Brain (organoid and tissue), 16 donors: ENCODE measurements at places on chromosomes 6 and 20. TPM values are rescaled to one million over a fixed set of nuclear protein-coding genes. Genes with fewer than 3 reads are reported as not detected.
A peak's percentile ranks its signal among the peaks of the same experiment; 100 is the strongest.

GRCh38 chr6:81761197-81761596 is 8.7 kb upstream of the TENT5A start:
- no peak for DNase-seq

DNA sequence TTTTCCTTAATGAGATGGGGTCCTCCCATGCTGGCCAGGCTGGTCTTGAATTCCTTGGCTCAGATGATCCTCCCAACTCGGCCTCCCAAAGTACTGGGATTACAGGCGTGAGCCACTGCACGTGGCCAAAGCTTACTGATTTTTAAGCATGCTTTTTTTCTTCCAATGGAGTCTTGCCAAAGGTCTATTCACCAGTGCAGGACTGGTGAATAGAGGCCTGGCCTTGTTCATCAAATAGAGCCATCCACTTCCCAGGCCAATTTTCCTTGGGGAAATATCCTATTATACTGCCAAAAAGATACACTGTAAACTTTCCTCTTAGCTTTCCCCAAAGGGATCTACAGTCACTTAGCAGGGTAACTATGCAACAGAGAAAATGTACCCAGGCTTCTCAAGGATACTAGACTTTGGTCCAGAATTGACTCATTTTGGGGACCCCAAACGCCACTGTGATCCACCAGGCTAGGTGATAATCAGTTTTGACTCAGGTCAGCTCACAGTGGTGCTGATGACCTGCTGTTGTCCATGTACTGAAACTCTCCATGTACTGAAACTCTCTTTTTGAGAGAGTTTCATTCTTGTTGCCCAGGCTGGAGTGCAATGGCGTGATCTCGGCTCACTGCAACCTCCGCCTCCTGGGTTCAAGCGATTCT is 91.8 kb downstream of the REPS1 start:
- DNase-seq: no peak

- DNase-seq: no peak
Measured at GRCh38 chr20:51440589-51440988, 101.9 kb downstream of the NFATC2 start.

DNA sequence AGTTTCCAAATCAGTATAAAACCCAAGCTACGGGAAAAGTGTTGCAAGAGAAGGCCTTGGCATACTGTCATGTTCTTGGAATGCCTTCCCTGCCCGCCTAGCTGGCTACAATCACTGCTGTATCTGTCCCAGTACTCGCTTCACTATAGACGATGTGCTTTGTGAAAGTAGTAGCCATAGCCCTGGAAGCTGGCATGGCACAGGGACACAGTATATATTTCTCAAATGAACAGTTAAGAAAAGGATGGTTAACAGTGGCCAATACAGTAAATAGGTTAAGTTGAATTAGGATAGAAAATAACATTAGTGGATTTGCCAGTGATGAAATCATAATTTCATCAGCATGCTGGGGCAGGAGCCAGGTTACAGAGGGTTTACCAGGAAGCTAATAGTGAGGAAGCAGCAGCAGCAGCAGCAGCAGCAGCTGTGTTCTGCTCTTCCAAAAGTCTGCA is 499.3 kb downstream of the CDKAL1 start:
- no peak for DNase-seq

DNA sequence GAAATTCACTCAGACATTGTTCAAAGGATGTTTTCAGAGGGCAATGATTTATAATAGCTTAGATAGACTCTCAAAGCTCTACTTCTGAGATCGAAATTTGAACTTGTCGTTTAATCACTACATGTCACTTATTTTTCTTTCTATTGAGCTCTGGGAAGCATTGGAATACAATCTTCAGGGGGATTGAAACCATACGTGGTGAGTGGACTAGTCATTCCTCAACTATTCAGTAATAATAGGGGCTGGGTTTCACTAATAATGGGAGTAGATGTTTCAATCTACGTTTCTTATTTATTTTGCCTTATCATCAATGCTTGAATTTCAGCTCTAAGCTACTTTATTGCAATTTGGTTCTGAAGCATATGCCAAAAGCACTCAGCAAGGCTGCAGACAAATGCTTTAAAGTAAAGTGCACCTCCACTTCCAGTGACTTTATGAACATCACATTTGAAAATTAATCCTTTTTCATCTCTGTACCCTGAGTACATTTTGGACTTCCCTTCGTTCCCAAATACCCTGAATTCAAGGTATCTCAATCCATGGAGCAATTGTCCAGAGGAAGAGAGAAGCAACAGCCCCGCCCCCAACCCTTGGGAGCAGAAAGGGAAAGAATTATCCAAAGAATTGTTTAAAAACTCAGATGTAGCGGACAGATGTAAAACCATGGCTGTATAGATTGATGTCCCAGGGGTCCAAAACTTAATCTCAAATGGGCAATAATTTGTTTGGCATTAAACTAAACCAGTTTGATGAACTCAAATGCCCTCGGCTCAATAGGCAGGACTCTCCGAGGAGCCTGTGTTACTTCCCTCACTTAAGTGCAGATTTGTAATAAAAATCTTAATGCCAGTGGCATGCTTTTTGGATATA is 68.1 kb downstream of the HFE start:
- DNase-seq: peak; percentile 75

GRCh38 chr20:53837126-53837826 is 233.1 kb downstream of the BCAS1 start:
- DNase-seq: no peak

DNA sequence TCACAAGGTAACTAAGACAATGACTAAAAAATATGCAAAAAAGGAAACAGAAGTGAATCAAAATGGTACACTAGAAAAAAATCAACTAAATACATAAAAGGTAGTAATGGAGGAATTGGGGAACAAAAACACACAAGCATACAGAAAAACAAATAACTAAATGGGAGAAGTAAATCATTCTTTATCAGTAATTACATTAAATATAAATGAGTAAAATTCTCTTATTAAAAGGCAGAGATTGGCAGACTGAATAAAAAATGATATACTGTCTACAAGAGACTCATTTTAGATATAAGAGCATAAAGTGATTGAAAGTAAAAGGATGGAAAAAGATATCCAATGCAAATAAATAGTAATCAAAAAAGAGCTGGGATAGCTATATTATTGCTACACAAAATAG is 39.4 kb upstream of the VEGFA start:
- DNase-seq: no peak

GRCh38 chr20:50879649-50880550 is 51.3 kb downstream of the ADNP start:
- no peak for DNase-seq

DNA sequence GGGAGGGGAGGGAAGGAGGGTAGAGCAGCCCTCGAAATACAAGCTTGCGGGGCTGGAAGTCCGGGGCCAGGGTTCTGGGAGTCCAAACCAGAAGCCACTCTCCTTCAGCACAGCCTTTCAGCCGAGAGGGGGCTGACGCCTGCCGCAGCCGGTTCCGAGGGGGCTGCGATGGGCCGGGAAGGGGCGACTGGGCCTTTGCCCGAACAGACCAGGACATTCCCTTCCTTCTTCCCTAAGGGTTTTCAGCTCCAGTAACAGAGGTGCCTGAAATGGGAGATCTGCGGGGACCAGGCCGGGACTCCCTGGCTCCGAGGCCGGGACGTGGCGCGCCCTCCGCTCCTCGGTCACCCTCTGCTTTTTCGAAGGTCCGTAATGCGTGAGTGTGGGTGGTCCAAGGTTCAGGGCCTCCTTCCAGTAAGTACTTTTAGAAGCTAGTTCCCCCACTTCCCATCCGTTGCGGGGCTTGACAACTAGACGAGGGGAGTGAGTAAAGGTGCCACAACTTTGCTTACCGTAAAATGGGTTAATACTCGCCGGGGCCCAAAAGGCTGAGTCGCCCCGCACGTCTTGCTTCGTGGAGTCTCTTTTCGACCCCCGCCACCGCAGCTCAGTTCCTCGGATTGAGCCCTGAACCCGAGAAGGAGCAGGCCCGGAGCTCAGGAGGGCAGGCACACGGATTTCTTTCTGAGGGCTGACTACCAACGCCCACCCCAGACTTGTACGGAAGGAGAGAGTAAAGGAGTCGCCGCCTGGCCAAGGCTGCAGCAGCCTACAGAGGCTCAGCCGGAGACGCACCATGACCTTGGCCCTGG is 2.9 kb upstream of the OLIG3 start:
- DNase-seq: no peak

- no peak for DNase-seq
Measured at GRCh38 chr6:52261229-52261628, 16.9 kb upstream of the IL17F start.

DNA sequence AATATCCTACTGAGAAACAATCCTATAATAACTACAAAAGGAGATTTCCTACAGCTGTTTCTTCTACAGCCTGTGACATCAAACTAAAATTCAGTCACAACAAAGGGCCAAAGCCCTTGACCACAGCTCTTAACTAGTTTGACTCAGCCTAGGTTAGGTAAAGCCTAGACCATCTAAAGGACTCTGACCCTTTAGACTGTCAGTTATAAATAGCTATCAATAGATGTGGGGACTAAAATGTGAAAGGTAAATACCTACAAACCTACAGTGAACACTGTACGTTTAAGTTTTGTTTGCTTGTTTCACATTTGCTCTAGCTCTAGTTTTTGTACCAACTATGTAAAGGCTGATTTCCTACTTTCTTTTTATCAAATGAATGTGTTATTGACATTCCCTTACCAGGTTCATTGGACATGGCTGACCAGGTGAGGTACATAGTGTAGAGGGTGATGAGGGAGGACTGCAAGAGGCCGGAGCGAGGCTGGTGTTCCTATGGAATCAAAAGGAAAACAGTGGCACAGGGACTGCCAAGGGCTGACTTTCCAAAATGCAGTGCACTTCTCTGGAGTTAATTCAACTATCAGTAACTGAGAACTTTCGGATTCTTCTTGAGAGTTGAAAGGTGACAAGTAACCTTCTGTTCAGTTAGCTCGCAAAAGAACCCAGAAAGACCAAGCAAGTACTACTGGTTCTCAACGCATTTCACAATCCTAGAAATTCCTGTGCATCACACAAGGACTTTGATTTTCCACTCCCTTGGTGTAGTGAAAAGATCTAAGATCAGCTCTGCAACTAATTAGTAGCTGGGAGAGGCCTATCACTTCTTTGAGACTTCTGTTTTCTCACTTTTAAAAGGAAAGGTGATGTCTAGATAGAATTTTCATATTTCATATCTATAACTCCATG is 17.2 kb downstream of the SERINC3 start:
- no peak for DNase-seq

DNA sequence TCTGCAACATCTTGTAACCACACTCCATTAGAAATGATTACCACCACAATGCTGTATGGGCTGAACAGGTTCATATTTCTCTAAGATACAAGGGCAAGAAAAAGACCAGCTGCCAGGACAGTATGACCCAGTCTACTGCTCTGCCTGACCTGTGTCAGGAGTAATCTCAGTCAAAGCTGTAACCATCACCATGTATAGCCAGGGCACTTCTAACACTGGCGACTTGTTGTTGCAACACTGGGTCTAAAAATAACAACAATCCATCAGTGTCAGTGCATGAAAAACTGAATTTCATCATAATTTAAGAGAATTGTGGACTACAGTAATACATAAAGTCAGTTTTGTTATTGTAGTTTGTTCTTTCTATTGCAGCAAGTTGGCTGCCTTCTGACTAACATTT is 738.6 kb upstream of the ADGRB3 start:
- peak; percentile 0 for DNase-seq

GRCh38 chr6:16769131-16769985 is 8.1 kb upstream of the ATXN1 start:
- no peak for DNase-seq

DNA sequence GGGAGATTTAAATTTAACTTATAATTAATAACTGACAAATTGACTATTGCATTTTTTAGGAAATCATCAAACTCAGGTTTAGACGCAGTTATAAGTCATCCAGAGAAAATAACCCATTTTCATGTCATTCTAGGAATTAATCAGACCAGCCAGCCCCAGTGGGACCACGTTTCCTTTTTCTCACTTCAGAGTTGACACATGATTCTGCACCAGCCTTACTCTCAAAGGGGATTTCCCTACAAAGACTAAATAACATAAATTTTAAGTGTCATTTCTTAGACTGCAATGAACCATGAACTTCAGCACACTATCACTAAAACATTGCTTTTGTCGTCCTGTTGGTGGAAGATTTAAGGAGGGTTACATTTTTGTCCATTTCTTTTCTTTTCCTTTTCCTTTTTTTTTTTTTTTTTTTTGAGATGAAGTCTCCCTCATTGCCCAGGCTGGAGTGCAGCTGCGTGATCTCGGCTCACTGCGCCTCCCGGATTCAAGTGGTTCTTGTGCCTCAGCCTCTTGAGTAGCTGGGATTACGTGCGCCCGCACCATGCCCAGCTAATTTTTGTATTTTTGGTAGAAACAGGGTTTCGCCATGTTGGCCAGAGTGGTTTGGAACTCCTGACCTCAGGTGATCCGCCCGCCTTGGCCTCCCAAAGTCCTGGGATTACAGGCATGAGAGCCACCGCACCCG is 3.6 kb downstream of the IPCEF1 start:
- DNase-seq: no peak

DNA sequence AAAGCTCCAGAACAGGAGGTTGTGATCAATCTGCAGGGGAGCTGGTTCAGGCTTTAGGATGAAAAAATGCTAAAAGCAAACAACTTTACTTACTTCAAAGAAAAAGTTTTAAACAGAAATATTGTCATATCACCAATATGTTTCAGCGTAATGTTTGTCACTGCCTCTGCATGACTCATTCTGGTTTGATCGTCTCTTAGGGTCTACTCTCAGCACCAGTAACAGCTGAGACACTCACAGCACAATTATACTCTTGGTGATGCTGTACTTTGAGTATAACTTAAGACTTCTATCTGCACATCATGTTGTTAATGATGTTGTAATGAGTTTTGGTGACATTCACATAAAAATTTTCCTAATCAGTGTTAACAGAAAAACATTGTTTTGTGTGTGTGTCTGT is 665.4 kb downstream of the EPM2A start:
- DNase-seq: no peak

- DNase-seq: peak; percentile 25
Measured at GRCh38 chr6:20724443-20725190, 190.4 kb downstream of the CDKAL1 start.

GRCh38 chr6:18126121-18126520 is 3.6 kb upstream of the NHLRC1 start:
- DNase-seq: no peak

PRELID3B gene
- polyA plus RNA-seq: 38.3 TPM

ARMH2 gene
- polyA plus RNA-seq: not detected

BPIFB4 gene
- polyA plus RNA-seq: not detected

CAP2 gene
- 20.9 TPM for polyA plus RNA-seq

MAP7 gene
- polyA plus RNA-seq: 40.4 TPM

SEL1L2 gene
- polyA plus RNA-seq: not detected

C4B gene
- polyA plus RNA-seq: 47.6 TPM

TAF8 gene
- 14.9 TPM for polyA plus RNA-seq
